ENCODE measurements at places on chromosomes 7 and 10.

- DNase-seq: no peak
Observed at GRCh38 chr10:96789571-96790108, 42.5 kb upstream of the LCOR start.

GRCh38 chr10:52066383-52066782, 247.7 kb upstream of the DKK1 start:
- DNase-seq: no peak

DNA sequence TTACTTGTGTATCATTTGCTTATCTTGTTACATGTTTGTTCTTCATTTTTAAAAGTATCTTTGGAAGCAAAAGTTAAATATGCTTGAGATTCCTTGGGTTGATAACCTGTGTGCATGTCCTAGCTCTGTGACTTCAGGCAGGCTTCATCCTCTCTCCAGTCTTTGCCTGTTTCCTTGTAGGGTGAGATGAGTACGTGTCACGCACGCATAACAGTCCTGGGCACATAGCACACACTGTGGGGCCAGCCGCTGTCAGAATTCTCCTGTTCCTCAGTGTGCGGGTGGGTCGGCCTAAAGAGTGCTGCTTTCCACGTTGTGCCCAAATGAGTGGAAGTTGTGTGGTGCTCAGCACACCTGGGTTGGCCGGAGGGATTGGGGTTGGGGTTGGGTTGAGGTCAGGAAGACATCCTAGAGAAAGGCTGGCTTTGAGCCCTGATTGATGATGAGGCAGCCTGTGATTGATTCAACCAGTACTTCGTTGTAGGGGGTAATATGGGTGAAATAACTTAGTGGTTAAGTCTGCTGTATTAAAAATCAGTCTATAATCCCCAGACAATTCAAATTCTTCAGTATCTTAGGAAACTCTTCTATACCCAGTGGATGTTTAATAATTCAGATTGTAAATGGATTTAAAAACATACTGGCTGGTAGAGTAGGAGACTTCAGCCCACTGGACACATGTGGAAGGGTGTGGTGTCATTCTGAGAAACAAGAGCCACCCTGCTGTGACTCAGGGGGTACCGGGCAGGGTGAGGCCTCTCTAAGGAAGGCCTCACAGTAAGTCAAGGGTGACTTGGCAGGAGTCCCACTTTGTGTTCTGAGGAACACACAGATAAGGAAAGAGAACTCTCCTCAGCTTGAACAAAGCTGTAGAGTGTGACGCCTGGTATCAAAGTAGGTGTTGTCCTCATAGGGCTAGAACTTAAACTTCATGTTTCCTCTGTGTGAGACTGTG, 54.8 kb downstream of the DAGLB start:
- no peak for DNase-seq

GRCh38 chr7:124536156-124536762, 229.3 kb downstream of the GPR37 start:
- no peak for DNase-seq
